Astrocyte of the cerebellum (primary cell): ENCODE measurements at places on chromosomes 12 and 14.

DNA sequence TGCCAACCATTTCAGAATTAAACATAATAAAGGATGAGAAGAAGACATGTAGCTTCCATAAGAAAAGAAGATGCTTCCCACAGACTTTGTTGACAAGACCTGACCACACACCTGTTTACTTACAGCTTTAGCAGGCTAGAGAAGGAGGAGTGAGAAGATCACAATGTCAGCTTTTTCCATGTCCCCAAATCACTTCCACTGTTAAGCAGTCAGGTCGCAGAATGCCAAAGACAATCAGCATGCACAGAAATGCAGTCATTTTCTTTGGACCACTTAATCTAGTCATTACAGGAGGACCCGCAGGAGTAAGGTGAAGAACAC is 314.9 kb downstream of the SSPN start:
- DNase-seq, result no peak

GRCh38 chr14:67889455-67889854 is 69.9 kb downstream of the RAD51B start:
- no peak for DNase-seq

- no peak for DNase-seq
These were observed 56.5 kb downstream of the HSPB8 start for GRCh38 chr12:119235197-119235751.

DNA sequence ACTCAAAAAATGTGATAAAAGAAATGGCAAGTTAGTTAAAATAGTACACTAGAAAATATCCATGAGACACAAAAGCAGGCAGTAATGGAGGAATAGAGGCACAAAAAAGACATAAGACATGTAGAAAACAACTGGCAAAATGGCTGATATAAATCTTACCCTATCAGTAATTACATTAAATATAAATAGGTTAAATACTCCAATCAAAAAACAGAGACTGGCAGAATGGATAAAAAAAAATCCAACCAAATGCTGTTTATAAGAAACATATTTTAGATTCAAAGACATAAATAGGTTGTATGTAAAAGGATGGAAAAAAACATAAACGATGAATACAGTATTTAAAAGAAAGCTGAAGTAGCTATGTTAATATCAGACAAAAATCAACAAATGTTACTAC is 15.3 kb upstream of the BATF start:
- no peak for DNase-seq

DNA sequence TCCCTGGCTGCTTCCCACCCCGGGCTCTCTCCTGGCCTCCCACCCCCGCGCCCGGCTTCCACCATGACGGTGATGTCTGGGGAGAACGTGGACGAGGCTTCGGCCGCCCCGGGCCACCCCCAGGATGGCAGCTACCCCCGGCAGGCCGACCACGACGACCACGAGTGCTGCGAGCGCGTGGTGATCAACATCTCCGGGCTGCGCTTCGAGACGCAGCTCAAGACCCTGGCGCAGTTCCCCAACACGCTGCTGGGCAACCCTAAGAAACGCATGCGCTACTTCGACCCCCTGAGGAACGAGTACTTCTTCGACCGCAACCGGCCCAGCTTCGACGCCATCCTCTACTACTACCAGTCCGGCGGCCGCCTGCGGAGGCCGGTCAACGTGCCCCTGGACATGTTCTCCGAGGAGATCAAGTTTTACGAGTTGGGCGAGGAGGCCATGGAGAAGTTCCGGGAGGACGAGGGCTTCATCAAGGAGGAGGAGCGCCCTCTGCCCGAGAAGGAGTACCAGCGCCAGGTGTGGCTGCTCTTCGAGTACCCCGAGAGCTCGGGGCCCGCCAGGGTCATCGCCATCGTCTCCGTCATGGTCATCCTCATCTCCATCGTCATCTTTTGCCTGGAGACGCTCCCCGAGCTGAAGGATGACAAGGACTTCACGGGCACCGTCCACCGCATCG is 1.8 kb downstream of the KCNA1 start:
- DNase-seq, result no peak

DNA sequence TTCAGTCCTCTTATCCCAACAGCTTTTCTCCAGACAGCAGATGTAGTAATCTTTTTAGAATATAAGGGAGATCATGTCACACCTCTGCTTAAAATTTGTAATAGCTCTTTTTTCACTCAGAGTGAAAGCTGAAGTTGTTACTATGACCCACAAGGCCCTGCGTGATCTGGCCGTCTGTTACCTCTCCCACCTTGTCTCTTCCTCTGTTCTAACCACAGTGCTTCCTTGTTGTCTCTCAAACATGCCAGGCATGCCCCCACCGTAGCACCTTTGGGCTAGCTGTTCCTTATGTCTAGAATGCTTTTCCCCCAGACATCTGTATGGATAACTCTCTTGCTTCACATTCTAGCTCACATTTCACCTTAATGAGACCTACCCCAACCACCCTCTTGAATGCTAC is 6.5 kb downstream of the NECAP1 start:
- DNase-seq, result no peak

DNA sequence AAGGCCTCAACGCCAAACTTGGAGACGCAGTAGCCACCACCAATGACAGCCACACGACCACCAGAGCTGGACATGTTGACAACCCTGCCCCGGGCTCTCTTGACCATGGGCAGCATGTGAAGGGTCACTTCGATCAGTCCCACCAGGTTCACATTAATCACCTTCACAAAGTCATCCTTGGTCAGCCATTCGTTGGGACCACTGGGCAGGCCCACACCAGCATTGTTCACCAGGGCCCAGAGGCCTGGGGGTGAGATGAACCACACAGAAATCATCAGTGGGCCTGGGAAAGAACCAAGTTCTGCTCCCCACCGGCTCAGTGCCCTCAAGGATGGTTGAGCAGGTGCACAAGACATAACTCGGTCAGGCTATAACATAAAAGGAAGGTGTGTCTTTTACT is 4.0 kb downstream of the SDR9C7 start:
- no peak for DNase-seq

- DNase-seq, result no peak
These were observed 92.8 kb downstream of the TRAFD1 start for GRCh38 chr12:112218150-112218549.

DNA sequence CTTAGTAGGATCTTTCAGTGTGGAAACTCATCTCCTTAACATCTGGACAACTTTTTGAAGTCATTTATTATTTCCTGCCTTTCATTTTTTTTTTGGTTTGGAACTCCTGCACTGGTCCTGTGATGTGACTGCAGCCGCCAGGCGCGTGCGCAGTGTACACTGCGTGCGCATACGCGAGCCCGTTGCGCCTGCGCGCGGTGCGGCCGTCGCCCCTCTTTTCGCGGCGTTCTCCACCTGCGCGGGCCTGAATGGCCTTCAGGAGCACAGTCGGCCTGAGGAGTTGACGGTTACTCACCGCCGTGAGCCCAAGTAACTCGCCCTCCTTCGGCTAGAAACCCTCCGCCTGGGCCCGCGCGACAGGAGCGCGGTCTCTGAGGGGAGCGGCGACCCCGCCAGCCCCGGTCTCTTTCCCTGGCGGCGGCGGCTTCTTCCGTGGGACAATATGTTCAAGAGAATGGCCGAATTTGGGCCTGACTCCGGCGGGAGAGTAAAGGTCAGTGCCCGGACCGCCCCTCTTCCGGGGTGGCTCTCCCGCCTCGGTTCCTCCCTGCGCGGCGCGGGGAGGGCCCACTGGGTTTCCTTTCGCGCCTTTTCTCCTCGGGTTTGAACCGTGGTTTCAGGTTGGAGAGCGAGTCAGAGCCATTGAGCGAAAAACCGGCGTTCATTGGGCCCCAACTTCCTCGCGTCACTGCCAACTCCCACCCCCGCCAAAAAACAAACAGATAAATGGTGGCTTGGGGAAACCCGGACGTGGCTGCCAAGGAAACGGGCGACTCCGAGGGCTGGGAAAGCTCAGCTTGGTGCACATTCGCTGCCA is at the start of gene YEATS4:
Gene YEATS4, plus strand, starts transcription at position 213 of the 817 bp plus-strand sequence. Its CDS starts 230 bp downstream, at position 443.
- DNase-seq, result peak; percentile 78
